Activated naive CD4-positive, alpha-beta T cell treated with anti-CD3 and anti-CD28 coated beads, Interleukin-2, amount 50 U/mL, for 16 hours (primary cell): ENCODE measurements at places on chromosomes 13 and 19.

DNA sequence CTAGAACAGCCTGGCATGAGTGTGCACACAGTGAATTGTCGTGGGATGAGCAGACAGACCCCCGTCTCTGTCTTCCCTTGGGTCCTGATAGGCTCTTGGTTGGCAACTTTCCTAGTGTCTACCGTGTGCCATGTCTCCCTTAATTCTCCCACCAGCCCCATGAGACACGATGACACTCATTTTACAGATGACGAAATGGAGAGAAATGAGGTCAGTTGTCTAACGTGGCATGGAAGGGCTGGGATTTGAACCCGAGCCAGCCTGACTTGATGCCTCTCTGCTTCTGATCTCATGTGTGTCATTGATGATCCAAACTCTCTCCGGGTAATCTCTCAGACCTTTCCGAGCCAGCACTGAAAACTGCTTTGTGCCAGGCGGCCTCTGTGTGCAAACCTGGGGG lies 8.4 kb upstream of the KLK14 start:
- DNase-seq = no peak

DNA sequence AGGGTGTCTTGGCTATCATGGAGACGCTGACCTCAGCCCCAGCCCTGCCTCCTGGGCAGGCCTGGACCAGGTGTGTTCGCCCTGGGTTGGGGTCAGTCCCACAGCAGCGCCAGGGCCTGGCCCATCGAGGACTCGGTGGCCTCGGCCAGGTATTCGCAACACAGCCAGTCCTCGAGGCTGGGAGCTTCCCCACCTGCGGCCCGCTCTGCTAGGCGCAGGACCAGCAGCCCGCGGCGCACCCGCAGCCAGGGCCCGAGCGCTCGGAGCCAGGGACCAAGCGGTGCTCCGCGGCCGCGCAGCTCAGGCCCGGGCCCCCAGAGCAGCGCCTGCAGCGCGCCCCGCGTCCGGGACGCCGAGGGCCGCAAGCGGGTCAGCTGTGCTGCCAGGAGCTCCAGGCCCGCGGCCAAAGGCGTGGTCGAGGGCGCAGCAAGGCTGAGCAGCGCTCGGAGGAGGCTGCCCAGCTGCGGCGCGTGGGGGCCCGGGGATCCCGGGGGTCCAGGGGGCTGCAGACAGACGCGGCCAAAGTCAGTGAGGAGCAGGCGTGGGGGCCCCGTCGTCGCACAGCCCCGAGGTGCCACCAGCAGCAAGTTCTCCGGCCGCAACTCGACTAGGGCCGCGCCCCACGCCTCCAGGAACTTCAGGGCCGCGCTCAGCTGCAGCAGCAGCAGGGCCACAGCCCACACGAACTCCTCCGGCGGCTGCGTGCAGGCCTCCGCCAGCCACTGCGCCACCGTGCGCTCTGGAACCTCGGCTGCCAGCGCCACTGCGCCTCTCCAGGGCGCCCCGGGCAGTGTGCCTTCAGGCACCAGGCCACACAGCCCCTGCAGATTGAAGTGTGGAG lies 6.2 kb downstream of the PEAK3 start:
- DNase-seq = no peak

GRCh38 chr13:27055526-27055925 lies 116.1 kb downstream of the USP12 start:
- DNase-seq = no peak

DNA sequence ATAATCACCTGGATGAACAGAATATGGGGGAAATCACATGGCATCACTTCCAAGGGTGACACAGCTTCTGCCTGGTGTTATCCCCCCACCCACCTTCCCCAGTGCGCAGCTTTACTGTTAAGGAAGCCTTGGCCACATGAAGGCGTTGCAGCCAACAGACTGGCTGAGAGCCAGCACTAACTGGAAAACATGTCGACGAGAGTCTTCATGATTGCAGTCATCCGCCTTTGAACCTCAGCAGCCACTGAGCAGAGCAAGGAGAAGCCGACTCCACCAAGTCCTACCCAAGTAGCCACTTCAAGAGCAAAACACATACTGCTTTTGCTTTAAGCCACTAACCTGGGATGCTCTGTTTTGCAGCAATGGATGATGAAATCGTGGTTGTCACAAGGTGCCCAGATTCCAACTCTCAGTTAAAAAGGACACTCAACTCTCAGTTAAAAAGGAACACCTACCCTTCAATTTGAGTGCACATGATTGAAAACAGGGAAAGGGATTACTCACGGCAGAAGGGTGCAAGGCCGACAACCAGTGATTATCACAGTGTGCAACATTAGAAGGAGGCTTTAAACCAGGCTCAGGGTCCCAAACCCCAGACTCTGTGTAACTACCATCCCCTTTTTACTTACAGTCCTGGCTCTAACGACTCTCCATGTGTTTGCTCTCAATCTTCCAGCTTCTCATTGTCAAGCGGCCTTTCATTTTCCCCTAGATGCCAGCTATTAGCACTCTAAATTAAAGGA lies 149.1 kb downstream of the KLF12 start:
- DNase-seq = peak; percentile 81

DNA sequence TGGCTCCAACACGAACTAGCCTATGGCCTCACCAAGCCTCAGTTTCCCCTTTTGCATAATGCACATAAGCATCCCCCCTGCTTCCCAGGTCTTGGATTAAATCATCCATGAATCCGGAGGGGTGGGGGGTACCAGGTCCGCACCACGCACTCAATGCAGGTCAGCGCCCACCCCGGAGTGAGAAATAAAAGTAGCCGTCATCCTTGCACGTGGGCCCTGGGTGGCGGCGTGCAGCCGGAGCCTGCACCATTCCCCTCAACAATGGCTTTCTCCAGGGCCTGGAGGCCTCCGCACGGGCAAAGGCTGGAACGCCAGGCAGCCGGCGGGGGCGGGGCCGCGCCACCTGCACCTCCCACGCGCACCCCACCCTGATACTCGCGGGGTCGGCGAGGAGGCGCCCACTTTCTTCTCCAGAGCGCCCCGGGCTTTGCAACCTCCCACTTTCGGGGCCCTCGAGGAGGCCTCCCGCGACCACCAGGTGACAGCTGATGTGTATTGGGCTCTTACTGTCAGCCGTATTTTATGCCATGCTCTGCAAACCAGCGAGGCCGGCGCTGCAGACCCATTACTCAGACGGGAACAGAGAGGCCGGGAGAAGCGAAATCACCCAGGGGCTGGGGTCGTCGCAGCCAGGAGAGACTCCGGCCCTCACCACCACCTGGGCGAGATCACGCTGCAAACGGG lies 767 bp upstream of the GADD45B start:
- peak; percentile 73 for DNase-seq

DNA sequence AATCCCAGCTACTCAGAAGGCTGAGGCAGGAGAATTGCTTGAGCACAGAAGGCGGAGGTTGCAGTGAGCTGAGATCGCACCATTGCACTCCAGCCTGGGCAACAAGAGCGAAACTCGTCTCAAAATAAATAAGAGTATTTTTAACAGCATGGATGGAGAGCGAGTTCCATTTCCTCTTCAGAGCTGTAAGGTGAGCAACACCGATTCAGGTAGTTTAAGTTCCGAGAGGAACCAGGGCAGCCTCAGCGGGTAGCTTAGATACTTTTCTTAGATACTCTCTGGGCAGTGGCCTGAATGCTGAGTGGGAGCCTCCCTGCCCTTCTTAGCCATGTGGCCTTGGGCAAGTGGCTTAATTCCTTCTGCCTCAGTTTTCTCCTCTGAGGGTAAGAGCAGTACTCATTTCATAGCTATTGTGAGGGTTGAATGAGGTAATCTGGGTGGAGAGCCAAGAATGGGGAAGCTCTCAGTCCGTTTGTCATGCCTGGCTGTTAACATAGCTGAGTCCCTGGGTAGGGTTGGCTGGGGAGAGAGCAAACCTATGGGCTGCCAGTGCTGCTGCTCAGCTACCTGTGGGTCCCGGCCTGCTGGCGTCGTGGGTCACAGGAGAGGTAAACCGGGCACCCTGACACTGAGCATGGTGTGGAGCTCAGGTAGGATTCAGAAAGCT lies 4.1 kb downstream of the ATP11A start:
- DNase-seq = no peak

- peak; percentile 64 for DNase-seq
Measured at GRCh38 chr19:9205501-9206113, 13.8 kb downstream of the OR7D4 start.

DNA sequence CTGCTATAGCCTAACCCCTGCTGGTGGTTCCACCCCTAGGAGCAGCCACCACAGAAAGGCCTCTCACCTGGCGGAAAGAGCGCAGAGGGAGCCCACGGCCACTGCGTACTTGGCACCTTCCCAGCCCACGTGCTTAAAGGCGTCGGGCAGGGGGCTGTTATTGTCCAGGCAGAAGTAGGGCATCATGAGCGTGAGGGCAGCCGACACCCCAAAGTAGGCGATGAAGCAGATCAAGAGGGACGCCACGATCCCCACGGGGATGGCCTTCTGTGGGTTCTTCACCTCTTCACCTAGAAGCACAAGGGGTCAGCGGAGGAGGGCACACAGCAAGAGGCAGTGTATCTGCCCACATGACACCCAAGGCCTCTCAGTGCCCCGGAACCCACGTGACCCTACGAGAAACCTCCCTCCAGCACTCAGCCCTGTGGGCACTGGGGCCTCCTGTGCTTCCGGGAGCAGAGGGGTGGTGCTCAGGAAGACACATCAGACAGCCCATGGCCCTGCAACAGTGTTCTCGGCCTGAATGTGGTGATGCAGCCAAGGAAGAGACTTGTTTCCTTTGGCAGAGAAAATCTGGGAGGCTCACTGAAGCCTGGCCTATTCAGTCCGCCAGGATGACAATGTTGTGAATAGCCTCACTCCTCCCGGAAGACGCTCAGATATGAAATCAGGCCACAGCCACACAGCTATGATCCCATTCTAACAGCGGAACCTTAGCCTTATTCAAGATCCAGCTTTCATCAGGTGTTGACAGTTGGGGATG lies 72.1 kb downstream of the SLC7A1 start:
- DNase-seq = no peak

DNA sequence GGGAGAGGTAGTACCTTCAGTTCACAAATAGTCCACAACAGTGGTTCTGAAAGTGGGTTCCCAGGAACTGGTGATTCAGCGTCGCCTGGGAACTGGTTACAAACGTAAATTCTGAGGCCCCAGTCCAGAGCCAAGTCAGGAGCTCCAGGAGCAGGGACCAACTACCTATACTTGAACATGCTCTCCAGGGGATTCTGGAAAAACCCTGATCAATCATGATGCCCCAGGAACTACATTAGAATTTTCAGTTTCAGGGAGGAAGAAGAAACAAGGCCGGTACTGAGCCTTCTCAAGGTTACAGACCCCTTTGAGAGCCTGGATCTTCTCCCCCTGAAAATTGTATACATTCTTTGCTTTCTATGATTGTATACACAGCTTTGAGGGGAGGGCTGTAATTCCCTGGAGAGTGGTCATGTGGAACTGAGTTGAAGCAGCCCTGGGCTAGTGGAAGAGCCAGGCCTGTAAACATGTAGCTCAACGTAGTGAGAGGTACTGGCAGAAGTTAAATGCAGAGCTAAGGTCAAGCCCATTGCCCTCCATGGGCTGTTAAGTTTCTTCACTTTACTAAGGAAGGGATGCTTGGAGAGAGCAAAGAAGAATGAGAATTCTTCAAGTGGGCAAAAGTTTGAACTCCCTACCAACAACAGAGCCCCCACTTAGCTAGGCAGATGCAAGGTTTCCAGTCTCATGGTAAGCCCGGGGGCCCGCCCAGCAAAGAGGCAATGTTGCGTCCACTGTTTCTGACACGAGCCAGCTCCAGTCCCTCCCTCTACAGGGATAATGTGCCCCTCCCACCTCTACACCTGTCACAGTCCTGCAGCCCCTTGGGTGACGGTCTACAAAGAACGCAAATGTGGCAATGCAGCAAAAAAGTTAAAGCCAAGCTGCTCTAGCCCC lies 17.0 kb downstream of the DOCK9 start:
- DNase-seq = no peak

DNA sequence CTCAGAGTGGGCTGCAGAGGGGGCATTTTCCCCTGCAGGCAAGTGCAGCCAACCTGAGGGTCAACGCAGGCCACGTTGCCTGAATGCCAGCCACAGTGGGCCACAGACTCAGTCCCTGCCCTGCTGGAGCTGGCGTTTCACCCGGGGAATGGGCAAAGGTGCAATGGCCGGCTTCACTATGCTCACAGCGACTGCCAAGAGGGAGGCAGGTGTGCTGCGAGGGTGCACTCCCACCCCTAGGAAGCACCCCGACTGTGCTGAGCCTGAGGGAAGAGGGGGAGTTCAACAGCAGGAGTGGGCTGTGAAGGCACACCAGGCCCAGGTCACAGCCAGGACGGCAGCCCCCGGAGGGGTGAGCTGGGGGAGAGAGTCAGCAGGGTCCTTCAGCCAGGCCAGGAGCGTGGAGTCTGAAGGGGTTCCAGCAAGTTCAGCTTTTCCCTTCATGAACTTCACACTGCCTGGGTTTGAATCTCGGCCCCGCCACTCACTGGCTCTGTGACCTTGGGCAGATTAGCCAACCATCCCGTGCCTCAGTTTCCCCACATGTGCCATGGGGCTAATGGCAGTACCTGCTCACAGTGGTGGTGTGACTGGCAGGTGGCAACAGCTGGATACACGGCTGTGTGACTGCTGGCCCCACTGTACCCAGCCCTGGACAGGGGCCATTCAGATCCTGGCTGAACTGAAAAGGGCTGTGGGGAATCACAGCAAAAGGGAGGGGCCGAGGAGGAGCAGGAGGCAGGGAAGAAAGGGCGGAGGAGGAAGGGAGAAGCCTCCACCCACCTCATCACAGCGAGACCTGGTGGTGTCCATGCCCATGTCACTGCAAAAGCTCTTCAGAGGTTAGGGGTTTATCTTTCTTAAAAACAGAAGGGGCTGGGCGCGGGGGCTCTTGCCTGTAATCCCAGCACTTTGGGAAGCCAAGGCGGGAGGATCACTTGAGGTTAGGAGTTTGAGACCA lies 7.6 kb downstream of the TRAPPC6A start:
- no peak for DNase-seq

DNA sequence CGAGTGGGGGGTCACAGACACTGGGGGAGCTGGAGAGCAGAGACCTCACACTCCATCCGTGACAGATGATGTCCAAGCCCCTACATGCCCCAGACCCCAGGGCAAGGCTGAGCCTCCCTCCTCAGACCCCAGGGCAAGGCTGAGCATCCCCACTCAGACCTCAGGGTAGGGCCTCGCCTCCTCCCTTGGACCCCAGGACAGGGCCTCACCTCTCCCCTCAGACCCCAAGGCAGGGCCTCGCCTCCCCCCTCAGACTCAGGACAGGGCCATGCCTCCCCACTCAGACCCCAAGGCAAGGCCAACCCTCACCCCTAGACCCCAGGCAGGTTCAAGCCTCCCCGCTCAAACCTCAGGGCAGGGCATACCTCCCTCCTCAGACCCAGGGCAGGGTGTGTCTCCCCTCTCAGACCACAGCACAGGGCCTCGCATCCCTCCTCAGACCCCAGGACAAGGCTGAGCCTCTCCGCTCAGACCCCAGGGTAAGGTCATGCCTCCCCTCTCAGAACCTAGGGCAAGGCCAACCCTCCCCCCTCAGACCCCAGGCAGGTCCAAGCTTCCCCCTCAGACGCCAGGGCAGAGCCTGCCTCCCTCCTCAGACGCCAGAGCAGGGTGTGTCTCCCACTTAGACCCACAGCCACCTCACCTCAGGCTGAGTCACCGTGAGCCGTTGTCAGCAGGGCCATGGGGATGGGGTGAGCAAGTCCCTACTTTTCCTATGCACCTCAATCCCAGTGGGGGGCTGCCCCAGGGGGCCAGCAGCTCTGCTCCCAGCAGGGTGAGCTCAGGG lies 1.7 kb upstream of the S1PR4 start:
- DNase-seq = peak; percentile 67
